ENCODE measurements at places on chromosomes 2 and 18.

DNA sequence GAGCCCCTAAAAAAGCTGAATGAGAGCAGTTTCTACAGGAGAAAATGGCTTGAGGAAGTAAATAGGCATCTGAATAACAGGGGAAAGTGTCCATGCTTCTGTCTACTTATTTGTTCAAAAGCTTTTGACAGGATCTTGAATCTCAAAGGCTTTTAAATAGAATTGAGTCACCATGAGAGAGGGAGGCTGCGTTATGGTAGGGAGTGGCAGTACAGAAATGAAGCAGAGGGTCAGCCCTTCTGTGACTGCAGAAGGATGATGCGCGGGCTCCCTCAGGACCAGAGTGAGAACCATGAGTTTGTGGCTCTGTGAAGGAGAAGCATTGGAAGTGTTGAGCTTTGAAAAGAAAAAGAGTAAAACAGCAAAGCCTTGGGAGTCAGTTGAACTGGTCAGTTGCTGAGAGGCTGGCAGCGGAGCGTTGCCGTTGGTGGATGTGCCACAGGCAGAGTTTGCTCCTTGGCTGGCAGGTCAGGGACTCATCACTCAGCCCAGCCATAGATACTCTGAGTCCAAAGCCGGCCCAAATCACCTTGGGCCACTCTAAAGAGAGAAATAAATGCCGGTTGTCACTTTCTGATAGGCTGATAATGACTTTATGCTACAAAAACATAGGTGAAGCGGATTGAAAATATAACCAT lies 17.4 kb downstream of the COPS7B start:
- DNase-seq: no peak

DNA sequence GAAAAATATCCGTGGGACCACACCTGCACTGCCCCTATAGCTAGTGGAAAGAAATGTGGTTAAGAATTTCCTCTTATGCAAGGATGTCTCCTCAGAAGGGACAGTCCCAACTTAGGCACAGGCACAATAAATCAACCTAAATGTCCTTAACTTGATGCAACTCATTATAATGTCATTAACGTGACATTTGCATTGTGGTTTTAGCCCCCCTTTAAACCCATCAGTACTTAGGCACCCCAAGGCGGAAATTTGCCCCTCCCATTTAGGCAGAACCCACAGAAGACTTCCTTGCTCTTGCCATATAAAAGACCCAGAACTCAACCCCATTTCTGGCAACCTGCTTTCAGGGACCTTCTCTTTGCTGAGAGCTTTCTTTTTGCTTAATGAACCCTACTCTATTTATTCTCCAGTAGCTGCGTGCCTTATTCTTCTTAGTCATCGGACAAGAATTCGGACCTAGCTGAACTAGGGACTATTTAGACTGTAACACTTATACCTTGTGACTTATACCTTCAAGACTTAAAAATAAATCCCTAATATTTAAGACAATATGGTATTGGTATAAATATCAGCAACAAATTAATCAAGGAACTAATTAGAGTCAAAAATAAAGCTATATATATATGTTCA lies 1281.6 kb upstream of the TMEFF2 start:
- no peak for DNase-seq

- no peak for DNase-seq
These were observed 51.3 kb downstream of the USP34 start for GRCh38 chr2:61419570-61419969.

- DNase-seq: peak; percentile 26
These were observed 3.2 kb upstream of the DDX1 start for GRCh38 chr2:15588329-15588919.

GRCh38 chr2:127413782-127414637 lies 4.2 kb upstream of the PROC start:
- no peak for DNase-seq

DNA sequence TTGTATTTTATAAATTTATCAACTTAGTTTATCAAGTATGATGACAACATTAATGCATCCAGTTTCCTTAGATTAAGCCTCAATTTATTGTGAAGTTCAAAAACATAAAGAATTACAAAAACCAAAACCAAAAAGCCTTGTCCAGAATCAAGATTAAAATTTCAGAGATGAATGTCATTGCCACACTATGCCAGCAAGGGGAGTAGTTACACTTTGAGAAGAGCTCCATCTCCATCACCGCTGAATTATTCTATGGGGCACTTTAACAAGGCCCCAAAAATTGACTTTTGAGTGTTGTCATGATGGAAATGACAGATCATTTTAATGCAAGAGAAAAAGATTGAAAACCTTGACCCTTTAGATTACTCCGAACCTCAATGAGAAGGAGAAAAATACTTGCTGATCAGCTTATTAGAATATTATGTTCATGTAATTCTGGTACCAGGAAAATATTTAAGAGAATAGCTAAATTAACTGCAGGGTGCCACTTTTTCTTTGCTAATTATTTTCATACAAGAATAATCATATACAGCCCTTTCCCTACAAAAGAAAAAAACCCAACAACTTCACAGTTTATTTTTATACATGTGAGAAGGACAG lies 152.5 kb upstream of the AQP4 start:
- DNase-seq: peak; percentile 8

DNA sequence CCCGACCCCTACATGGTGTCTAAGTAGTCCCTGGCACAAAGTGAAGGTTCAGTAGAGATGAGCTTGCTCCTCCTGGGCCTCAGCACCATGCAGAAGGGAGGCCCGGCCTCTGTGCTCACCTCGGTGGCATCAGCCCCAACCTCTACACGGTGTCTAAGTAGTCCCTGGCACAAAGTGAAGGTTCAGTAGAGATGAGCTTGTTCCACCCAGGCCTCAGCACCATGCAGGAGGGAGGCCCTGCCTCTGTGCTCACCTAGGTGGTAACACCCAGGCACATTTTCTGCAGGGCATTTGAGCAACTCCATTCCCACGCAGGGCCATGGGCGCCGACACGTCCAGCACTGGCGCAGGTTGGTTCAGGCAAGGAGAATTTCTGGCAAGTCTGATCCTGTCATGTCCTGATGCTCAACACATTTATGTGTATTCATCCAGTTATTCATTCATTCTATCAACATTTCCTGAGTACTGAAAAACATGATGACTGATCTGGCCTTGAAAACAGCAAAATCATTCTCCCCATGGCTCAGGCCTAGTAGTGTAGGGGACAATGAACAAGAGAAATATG lies 408.2 kb upstream of the MYT1L start:
- no peak for DNase-seq

DNA sequence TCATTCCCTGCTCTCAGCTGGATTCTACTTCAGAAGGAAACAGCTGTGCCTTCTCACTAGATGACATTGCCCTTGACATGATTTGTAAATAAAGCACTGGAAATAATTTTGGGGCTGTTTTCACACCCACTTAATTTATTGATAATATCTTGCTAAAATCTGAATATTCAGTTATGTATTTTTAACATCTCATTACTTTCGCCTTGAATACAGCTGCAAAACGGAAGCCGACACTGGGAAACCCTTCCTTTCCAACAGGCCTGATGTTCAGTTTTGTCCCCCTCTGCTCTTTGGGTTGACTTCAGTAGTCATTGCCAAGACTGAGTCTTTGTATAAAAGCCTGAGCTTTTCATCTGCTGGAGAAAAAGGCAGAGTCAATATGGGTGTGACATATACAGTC lies 82.7 kb downstream of the DOCK10 start:
- no peak for DNase-seq

- DNase-seq: no peak
These were observed 109.7 kb downstream of the LPIN1 start for GRCh38 chr2:11856095-11856494.

All from GM20000 (cell line).